ENCODE measurements at places on chromosomes 7 and 10.

DNA sequence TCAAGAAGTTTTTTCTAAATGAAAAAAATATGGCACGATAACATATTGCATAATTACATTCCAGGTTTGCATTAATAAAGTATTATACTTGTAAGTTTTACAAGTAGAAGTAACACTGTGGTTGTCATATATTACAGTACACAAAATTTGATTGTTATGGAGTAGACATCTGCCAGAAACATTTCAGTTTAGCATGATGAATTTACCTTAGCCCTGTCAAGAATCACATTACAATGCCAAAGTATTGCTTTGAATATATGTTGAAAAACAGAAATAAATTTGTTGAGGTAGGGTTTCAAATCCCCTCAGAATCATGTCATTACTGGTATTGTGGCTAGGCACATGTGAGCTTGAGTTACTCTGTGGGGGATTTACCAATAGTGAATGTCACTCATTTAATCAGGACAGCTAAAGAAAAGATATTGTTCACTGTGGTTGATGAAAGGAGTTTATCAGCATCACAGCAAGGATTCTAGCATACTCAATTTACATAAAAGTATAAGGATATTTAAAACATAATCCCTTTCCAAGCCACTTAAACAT lies 112.1 kb downstream of the MDFIC start:
- DNase-seq: no peak

DNA sequence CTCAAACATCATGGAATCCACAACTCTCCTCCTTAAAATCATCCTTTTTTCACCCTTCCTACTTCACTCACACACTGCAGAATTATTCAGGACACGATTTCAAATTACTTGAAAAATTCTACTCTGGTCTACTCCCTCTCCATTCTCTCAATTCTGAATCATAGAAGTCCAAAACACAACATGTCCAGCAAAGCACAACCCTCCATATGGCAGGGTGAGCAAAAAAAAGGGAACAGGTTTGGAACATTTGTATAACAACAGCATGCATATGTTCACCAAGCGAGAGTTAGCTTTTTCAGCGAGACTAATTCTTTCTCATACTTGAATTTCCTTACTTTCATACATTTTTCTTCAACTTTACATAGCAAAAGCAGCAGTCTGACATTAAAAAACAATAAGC lies 73.4 kb downstream of the ABI1 start:
- DNase-seq: no peak

DNA sequence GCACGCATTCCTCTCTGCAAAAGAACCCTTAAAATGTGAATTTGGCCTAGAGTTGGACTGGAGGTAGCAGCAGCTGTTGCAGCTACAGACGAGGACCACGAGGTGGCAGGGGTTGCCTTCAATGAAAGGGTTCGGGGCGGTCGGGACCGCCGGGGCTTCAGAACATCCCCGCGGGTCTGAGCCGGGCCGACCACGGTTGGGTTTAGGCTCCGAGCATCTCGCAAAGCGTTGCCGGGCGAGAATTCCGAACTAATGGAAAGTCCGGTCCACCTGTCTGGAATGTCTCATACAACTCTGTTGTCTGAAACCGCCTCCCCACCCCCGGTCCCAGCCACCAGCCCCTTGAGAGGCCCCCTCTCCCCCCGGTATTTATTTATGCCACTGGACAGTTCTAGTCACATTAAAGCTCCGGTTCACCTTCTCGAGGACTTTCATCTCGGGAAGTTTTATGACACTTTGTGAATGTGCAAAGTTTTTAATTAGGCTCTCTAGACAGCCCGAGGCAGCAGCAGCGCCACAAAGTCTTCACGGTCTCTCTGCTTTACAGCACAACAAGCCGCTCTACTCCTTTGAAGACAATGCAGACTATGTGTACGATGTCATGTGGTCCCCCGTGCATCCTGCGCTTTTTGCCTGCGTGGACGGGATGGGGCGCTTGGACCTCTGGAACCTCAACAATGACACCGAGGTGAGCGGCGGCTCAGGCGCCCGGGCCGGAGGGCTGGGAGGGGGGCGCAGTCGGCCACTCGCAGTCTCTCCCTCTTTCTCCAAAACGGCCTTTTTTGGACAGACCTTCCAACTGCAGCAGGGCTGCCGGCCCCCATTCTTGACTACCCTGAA lies 246.2 kb downstream of the SLC25A13 start:
- peak; percentile 73 for DNase-seq

GRCh38 chr10:132270721-132271457 lies 36.9 kb downstream of the STK32C start:
- peak; percentile 27 for DNase-seq

DNA sequence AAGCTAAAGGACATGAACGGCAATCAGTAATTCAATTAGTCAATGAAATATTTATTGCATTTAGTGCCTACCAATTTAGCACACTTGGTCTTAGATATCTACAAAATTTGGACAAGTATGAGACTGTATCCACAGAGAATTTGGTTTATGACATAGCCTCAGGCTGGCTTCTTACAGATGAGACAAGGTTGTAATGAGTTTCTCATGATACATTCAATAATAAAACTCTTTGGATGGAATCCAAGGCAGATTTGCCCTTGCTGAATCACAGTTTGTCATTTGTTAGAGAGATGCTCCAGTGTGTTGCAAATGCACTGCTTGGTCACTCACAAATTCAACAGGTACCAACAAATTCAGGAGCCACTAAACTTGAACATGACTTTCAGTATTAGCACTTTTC lies 162.5 kb downstream of the GPR37 start:
- no peak for DNase-seq

- DNase-seq: no peak
These were observed 14.6 kb downstream of the IFIT3 start for GRCh38 chr10:89342206-89342958.

DNA sequence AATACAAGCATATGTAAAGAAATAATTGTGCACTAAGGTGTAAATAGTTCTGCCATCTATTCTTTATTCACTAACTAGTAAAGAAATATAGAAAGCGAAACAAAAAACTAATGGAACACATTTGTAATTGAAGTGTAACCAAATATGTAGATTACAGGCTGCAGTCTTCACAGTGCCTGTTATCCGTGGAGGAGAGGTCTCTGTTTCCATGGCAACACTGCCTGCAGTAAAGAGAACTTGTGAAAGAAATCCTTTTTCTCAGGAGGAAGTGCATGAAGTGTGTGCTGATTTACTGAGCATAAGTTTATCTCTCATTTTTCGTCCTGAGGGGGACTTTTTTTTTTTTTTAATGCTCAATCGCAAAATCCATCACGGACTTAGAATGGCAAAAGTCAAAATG lies 102.5 kb downstream of the APBB1IP start:
- DNase-seq: no peak

- peak; percentile 61 for DNase-seq
These were observed 582.4 kb downstream of the SUGCT start for GRCh38 chr7:40717242-40717641.

DNA sequence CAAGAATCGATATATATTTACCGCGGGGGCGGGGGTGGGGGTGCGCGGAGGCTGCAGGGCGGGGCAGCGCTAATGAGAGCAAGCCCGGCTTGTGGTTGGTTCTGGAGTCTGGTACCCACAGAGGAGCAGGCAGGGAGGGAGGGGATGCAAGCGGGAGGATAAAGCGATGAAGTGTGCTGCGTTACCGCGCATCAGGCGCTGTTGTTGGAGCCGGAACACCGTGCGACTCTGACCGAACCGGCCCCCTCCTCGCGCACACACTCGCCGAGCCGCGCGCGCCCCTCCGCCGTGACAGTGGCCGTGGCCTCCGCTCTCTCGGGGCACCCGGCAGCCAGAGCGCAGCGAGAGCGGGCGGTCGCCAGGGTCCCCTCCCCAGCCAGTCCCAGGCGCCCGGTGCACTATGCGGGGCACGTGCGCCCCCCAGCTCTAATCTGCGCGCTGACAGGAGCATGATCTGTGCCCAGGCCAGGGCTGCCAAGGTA lies at the start of gene HECW1:
Gene HECW1, plus strand, starts transcription at position 189 of the 482 bp plus-strand sequence. CDS start 131,259 bp downstream, outside the sequence.
- no peak for DNase-seq

DNA sequence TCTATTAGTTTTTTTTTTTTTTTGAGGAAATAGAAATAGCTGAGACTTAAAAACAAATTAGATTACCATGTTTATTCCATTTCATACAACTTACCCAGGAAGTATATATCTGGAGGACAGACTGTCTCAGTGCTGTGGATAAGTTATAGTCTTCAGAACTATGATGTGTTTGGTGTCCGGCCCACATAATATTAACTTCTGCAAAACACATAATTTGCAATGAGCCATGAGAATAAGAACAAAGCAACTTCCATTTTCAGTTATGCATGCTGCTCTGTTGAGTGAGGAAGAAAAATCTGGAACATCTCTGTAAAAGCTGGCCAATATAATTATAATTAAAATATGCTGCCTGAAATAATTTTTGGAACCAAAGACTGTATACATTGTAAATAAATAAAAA lies 130.9 kb downstream of the AGMO start:
- DNase-seq: no peak

- no peak for DNase-seq
These were observed 134.2 kb downstream of the SND1 start for GRCh38 chr7:127786184-127786583.

DNA sequence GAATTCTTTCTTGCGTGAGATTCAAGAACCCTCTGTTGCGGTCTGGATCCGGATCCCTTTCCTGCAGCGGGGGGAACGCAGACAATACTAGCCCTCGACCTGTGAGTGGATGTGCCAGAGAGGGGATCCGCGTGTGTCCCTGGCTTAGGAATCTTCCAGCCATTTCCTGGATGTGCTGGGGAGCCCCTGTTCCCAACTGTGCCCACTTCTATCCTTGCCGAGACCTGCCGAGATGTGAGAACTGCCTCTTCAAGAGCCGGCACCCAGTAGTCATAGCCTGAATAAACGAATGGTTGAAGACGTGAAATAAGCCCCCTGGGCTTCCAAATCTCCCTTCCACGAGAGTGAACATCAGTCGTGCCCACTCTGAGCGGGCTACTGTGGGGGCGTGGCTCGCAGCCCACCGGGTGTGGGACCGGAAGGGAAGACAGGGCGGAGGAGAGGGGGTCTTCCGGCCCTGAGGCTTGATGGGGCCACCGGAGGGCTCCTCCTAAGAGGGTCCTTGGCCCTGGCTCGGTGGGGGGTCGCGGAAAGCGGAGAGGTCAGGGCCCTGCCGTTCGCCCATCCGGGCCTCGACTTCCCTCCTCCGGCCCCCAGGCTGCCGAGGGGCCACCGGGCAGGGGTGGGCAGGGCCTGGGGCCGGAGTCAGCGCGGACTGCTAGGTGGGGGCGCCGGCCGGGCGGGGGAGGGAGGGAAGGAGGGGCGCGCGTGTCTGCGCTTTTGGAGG lies 1.3 kb upstream of the CCDC136 start:
- no peak for DNase-seq

All from right lobe of liver (tissue), 6 donors.